CD4-positive, alpha-beta T cell treated with Interleukin-21 for 1 hour (primary cell): ENCODE measurements at places on chromosomes 2 and 18.

- DNase-seq: no peak
These were observed 249.2 kb upstream of the SLC39A10 start for GRCh38 chr2:195407783-195408182.

GRCh38 chr2:75619956-75620740 is 26.4 kb upstream of the MRPL19 start:
- DNase-seq: no peak

- no peak for DNase-seq
These were observed 155.9 kb upstream of the MAP3K20 start for GRCh38 chr2:172919732-172920131.

- DNase-seq: no peak
These were observed 19.0 kb downstream of the ALK start for GRCh38 chr2:29902356-29902755.

- no peak for DNase-seq
These were observed 40.6 kb upstream of the LAMA1 start for GRCh38 chr18:7158216-7158615.

DNA sequence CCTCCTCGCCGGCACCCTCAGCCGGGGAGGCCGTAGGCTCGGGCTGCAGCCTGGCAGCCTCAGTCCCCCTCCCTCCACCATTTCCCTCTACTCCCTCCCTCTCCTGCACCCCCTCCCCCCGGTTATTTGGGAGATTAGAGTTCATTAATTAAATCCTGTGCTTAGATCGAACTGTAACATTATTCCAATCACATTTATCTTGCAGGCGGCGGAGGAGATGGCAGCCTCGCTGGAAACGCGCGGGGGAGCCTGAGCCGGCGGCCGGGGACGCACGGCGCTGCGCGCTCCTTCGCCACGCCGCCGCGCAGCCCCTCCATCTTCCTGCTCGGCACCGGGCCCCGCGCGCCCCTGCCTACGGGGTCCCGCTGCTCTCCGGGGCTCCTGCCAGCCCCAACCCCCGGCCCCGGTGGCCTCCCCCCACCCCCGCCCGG is at the start of gene ST8SIA3:
TSS of gene ST8SIA3 (plus strand) at position 287 of the 431 bp plus-strand sequence. CDS start 290 bp downstream, outside the sequence.
- no peak for DNase-seq
